Activated naive CD4-positive, alpha-beta T cell (primary cell): ENCODE measurements at places on chromosomes 7 and 10.

DNA sequence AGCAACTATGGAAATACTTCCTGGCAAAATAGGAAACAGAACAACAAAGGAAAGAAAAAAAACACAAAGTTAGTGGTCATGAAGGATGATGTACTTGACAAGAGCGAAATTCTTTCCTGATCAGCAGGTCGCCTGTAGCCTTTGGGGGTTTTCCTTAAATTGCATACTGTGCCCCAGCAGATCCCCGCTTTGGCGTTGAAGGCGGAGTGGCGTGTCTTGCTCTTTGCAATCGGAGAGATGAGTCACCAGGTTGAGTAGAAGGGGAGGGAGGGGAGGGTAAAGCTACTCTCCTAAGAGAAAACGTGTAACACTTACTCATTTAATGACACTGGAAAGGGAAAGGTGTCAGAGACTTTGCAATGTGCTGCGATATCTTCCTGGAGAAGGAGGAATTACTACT lies 587.2 kb downstream of the SORCS1 start:
- DNase-seq: no peak

GRCh38 chr7:141150465-141150864 lies 76.6 kb downstream of the TMEM178B start:
- no peak for DNase-seq

- DNase-seq: no peak
Measured at GRCh38 chr7:106415433-106415832, 130.7 kb upstream of the NAMPT start.

- no peak for DNase-seq
Measured at GRCh38 chr10:436911-437665, 252.4 kb downstream of the DIP2C start.

GRCh38 chr7:73865738-73866445 lies 4.9 kb downstream of the TMEM270 start:
- no peak for DNase-seq

GRCh38 chr10:86657396-86658011 lies 3.2 kb downstream of the OPN4 start:
- no peak for DNase-seq

GRCh38 chr7:37048674-37049073 lies 324.4 kb upstream of the AOAH start:
- DNase-seq: no peak

DNA sequence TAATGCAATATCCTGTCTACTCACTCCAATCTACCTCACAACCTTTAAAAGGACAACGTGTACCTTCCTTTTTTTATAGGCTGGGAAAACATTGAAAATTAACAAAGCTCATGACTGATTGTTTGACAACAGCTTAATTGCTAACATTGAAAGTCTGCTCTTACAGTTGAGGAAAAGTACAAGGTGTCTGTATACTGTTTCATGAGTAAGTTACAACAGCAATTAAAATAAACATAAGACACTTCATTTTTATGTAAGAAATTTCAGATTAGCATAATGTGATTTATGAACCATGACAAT lies 28.6 kb upstream of the NCAPG2 start:
- DNase-seq: no peak

DNA sequence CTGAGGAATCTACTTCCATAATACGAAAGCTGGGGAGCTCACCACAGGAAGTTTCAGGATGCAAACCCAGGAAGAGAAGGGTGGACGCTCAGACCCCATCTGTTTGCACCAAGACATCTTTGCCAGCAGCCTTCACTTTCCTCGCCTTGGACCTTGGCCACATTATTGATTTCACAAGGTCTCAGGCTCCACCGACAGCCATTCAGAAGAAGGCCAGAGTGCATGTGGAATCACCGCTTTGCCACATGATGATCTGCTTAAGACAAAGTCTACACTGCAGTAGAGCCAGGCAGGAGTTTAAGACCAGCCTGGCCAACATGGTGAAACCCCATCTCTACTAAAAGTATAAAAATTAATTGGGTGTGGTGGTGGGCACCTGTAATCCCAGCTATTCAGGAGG lies 60.0 kb downstream of the LYZL1 start:
- no peak for DNase-seq

DNA sequence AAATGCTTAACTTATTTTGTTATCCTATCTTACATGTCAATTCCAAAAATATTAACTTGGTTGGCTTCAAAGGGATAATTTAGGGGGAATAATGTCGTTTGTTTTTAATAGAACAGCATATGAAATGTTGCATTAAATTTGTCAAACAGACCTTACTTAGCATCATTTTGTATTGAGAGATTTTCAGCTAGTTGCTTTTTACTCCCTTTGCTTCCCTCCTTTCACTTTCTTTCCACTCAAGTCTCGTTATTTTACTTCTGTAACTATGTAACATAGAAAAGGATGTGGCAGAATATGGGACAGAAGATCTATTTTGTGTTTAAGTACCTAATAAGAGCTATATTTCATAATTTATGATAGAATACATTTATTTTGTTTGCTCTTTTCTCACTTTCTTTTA lies 2.6 kb downstream of the PHYHIPL start:
- no peak for DNase-seq

DNA sequence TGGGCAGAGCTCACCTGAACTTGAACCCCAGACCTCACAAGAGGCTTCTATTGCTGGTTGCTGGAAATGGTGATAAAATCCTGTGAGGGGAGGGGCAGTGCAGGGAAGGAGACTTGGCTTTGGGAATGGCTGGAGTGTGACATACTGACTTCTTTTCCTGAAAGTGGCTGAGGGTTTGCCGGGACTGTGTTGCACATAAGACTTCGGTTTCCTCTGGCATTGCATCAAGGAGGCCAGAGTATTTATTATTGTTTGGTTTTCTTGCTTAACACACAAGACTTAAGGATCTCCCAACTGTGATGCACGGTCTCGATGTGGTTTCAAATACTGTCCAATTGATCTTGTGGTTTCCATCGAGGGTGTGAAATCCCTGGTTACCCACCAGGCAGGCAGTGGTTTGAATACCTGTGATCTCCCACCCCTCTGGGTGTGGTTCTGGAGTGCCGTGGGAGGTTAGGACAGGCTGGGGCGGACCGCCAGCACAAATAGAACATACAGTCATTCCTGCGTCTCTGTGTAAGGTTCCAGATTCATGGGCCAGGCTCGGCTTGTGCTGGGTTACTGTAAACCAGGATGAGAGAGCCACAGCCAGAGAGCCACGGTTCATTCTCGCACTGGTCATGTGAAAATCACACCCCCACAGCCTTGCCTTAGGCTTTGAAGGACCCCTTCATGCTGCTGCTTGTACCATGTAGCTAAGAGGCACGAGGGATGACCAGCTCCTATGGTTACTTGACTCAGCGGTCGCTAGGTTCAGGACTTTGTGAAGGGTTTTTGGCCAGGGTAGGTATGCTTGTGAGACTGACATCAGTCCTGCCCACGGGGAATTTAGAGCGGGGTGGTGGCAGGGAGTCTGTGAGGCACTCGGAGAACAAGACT lies 39.2 kb downstream of the WBP1L start:
- no peak for DNase-seq

DNA sequence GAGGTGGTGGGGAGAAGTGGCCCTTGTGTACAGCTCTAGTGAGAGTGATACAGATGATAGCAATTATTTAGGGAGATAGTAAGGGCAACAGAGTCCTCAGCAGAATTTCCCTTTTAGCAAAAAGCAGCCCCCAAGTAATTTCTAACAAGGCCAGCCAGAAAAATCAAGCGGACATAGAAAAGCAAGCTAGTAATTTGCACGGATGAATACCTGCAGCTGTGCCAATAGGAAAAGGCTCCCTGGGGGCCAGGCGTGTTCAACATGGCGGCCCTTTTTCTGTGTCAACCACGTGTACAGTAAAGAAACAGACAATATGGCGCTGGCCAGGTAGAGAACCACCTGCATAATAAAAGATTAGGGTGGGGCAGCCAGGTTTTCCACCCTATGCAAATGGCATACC lies 7.4 kb downstream of the MCM10 start:
- DNase-seq: no peak

DNA sequence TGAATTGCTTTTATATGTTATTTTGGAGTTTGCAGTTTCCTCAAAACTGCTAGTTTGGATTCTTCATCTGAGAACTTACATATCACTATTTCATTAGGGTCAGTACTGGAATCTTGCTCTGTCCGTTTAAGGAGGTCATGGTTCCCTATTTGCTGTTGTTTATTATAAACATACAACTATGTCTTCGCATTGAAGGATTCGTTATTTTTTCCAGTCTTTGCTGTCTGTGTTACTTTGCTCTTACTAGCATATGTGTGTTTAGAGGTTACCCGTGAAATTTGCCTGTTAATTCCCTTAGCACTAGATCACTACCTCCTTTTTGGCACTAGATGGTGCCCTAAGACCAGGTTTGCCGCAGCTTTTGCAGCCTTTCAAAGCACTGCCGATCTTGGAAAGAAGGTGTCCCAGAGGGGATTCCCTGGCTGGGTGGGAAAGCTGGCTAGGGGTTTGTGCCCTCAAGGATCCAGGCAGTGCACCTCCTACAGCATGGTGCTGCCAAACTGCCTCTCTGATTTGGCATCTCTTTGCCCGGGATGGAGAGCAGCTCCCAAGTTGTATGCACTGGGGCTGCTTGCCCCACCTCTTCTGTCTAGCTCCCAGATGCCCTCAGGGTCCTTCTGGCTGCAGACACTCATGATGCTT lies 103.1 kb upstream of the APBB1IP start:
- peak; percentile 29 for DNase-seq

GRCh38 chr10:60480865-60481563 lies 91.3 kb upstream of the ANK3 start:
- DNase-seq: no peak

- DNase-seq: no peak
Measured at GRCh38 chr10:62230344-62231121, 38.1 kb downstream of the RTKN2 start.

- no peak for DNase-seq
Measured at GRCh38 chr7:44163591-44163990, 22.5 kb upstream of the MYL7 start.

DNA sequence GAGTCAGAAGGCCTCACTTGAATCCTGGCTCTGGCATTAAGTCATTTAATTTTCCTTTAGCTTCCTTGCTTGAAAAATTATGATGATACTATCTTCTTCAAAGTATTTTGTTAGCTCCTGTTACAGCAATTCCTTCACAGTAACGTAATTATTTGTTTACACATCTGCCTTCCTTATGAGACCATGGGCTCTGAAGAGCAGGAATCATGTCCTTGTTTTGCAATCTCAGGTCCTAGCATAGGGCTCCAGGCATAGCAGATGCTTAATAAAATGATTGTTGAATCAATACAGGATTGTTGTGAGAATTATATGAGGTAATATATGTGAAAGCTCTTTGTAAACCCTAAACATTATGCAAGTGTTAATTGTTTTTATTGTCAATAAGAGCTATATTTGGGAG lies 25.5 kb downstream of the KLHDC10 start:
- no peak for DNase-seq

DNA sequence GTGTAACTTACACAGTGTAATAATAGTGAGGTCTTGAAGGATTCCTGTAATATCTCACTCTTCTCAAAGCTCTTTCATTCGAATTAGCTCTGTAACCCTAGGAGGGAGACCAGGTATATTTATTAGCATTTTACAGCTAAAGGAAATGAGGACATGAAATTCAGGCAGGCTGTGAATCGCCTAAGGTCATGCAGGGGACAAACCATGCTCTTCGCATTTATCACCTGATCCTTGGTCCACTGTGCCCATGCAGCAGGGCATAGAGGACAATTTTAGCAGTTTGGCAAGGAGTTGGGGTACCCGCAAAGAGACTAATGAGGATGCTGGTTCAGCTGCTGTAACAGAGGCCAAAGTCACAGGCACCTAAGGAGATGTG lies 14.8 kb upstream of the LAMB1 start:
- no peak for DNase-seq

DNA sequence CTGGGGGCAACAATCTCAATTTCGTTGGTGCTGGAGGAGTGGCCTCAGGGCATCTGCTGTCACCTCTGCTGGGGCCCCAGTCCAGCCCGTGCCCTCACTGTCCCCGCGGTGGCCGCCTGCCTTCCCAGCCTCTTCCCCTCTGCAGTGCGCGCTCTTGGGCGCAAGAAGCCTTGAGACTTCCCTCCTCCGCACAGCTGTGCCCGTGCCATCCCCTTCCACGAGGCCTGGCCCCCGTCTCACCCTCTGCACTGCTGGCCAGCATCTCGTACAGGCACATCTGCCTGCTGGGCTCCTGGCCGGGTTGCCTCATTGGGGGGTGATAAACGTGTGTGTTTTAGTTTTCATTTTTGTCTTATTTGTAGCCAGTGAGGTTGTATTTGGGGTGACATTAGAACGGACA lies 14.0 kb downstream of the IDI2 start:
- DNase-seq: no peak

DNA sequence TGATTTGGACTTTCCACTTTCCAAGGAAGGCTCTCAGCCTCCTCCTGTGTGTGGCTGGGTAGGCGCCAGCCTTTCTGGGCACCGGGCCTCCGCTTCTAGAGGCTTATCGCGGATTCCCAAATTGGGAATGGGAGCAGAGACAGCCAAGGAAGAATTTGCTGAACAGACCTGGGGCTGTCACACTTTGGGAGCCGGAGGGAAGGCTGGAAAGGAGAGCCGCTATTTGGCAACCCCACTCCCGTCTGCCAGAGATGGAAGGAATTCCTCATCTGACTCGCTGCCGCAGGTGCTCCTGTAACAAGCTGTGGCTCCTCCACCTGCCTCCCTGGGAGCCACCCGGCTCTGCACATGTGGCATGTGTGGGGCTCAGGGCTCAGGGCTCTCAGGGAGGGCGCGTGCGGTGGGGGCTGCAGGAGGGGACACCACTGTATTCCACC lies 50.8 kb upstream of the ECHDC3 start:
- DNase-seq: no peak

DNA sequence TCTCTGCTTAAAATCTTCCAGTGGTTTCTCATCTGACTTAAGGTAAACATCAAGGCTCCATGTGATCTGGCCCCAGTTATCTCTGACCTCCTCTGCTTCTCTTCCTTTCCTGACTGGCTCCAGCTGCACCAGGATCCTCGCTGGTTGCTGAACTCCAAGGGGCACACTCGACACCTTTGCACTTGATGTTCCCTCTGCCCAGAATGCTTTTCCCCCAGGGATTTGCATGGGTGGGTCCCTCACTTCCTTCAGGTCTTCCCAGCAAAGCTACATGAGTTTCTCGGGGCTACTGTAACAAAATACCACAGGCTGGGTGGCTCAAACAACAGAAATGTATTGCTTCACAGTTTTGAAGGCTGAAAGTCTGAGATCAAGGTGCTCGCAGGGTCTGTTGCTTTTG lies 166.0 kb upstream of the CDCA7L start:
- DNase-seq: no peak

- no peak for DNase-seq
Measured at GRCh38 chr10:24313283-24313682, 104.3 kb downstream of the KIAA1217 start.

- DNase-seq: no peak
Measured at GRCh38 chr10:26805567-26806245, 55.1 kb downstream of the ABI1 start.

- DNase-seq: no peak
Measured at GRCh38 chr7:120813546-120814252, 44.2 kb downstream of the TSPAN12 start.

- DNase-seq: no peak
Measured at GRCh38 chr7:41769162-41769561, 66.3 kb upstream of the INHBA start.

- no peak for DNase-seq
Measured at GRCh38 chr7:65840446-65840845, 32.4 kb upstream of the VKORC1L1 start.

- DNase-seq: peak; percentile 11
Measured at GRCh38 chr7:106425017-106425719, 140.4 kb upstream of the NAMPT start.

- no peak for DNase-seq
Measured at GRCh38 chr10:88271761-88272543, 311.2 kb downstream of the RNLS start.
